ENCODE measurements at places on chromosomes 16 and 17. TPM values are rescaled to one million over a fixed set of nuclear protein-coding genes. Genes with fewer than 3 reads are reported as not detected.

GRCh38 chr17:7220593-7221277 is 997 bp downstream of the ACADVL start:
- DNase-seq: peak; percentile 64
- H3K27me3 ChIP-seq: no peaks in the 10 kb centered on the region
- H3K27ac ChIP-seq: peak overlapping the region; percentile 97

DNA sequence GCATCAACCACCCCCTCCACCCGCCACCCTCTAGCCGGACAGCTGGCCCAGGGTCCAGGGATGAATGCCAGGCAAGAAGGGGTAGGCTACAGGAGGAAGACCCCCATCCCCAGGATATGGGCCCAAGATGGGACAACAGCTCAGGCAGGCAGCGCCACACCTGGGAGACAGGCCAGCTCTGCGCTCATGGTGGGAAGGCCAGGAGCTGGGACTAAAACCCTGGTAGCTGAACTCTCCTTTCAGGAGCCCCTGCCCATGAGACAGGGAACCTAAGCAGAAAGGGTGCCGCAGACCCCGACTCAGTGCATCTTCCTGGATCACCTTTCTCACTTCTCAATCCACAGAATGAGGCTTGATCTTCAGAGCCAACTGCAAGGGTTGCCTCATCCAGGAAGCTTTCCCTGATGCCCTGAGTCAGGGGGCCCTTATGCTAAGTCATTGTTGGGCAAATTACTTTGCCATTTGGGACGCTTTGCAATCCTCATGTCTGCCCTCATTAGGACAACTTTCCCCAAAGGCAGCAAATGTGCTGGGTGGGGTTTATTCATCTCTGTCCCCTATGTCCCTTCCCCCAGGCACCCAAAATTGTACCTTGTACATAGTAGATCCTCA is 9.0 kb downstream of the ZDHHC1 start:
- H3K4me3 ChIP-seq: no peak overlapping the region
- H3K36me3 ChIP-seq: no peaks in the 10 kb centered on the region
- peaks cover 18% of the 10 kb centered on the region for H3K4me1 ChIP-seq
- no peak for DNase-seq

DNA sequence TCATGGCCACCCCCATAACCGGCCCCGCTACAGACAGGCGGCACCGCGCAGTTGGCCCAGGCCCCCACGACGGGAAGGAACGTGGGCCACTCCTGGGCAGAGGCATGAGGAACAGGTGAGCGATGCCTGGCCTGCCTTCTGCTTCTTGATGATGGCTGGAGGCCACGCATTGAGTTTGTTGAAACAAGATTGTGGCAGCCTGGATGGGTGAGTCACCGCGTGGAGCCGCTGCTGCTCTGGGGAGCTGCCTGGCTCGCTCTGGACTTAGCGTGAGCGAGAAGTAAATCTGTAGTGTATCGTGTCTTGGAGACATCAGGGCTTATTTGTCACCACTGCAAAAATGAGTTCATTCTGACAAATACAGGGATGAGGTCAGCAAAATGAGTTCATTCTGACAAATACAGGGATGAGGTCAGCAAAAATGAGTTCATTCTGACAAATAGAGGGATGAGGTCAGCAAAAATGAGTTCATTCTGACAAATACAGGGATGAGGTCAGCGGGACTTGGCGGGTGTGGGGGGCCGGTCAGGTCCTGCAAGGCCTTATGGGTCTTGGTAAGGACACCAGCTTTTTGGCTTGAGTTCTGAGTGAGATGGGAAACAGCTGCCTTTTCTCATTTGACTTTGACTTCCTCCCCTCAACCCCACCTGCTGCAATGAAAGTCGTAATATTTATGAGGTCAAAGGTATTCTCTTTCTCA is 93.0 kb downstream of the SEC14L1 start:
- no peak for DNase-seq
- H3K27me3 ChIP-seq: no peaks in the 10 kb centered on the region
- peaks cover 19% of the 10 kb centered on the region for H3K4me1 ChIP-seq
- H3K4me3 ChIP-seq: no peak overlapping the region

DNA sequence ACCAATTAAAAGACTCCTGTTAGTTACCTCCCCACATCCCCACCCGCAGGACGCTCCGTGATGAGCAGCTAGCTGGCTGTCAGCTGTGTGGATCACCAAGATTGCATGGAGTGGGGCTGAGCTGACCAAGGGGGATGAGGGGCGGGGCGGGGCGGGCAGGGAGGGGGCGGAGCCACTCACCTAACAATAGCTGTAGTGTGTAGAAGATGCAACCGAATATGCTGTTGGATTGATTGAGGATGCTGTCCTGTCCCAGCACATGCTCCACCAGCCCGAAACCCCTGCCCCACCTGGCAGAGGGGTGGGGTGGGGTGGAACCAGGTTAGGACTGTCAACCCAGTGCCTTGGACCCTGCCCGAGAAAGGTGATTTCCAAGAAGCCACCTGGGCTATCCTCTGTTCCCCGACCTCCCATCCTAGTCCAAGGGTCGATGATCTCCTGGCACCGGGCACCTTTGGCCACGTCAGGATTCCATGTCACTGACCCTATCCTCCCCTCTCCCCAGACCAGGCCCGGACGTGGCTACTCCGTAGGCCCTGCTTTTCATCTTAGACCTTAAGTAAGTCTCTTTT is 1.4 kb downstream of the VKORC1 start:
- peak overlapping the region; percentile 73 for H3K4me3 ChIP-seq
- peaks cover 6% of the 10 kb centered on the region for H3K4me1 ChIP-seq
- DNase-seq: no peak
- H3K27ac ChIP-seq: no peak overlapping the region

DNA sequence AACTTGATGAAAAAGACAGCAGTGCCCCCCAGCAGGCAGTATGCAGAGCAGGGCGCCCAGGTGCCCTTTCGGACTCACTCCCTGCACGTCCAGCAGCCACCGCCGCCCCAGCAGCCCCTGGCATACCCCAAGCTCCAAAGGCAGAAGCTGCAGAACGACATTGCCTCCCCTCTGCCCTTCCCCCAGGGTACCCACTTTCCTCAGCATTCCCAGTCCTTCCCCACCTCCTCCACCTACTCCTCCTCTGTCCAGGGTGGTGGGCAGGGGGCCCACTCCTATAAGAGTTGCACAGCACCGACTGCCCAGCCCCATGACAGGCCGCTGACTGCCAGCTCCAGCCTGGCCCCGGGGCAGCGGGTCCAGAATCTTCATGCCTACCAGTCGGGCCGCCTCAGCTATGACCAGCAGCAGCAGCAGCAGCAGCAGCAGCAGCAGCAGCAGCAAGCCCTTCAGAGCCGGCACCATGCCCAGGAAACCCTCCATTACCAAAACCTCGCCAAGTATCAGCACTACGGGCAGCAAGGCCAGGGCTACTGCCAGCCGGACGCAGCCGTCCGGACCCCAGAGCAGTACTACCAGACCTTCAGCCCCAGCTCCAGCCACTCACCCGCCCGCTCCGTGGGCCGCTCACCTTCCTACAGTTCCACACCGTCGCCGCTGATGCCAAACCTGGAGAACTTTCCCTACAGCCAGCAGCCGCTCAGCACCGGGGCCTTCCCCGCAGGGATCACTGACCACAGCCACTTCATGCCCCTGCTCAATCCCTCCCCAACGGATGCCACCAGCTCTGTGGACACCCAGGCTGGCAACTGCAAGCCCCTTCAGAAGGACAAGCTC is 43.2 kb downstream of the SREBF1 start:
- peaks cover 55% of the 10 kb centered on the region for H3K4me1 ChIP-seq
- DNase-seq: peak; percentile 60
- no peaks in the 10 kb centered on the region for H3K27me3 ChIP-seq
- no peaks in the 10 kb centered on the region for H3K36me3 ChIP-seq
- peak overlapping the region; percentile 55 for H3K27ac ChIP-seq
- no peak overlapping the region for H3K4me3 ChIP-seq

GRCh38 chr17:14011740-14012405 is 57.4 kb upstream of the COX10 start:
- peaks cover 17% of the 10 kb centered on the region for H3K27me3 ChIP-seq
- no peak overlapping the region for H3K27ac ChIP-seq
- H3K4me3 ChIP-seq: no peak overlapping the region
- no peaks in the 10 kb centered on the region for H3K36me3 ChIP-seq
- no peaks in the 10 kb centered on the region for H3K4me1 ChIP-seq

- peaks cover 38% of the 10 kb centered on the region for H3K27me3 ChIP-seq
- DNase-seq: no peak
- H3K27ac ChIP-seq: no peak within 1 kb of the TSS
- H3K36me3 ChIP-seq: no peaks in the 10 kb centered on the region
- H3K4me3 ChIP-seq: no peak within 1 kb of the TSS
Measured at GRCh38 chr17:42097691-42098631, at the start of gene ZNF385C. TSS of gene ZNF385C (minus strand) at chr17:42098473. CDS start at chr17:42063056, 35,417 bp downstream.

DNA sequence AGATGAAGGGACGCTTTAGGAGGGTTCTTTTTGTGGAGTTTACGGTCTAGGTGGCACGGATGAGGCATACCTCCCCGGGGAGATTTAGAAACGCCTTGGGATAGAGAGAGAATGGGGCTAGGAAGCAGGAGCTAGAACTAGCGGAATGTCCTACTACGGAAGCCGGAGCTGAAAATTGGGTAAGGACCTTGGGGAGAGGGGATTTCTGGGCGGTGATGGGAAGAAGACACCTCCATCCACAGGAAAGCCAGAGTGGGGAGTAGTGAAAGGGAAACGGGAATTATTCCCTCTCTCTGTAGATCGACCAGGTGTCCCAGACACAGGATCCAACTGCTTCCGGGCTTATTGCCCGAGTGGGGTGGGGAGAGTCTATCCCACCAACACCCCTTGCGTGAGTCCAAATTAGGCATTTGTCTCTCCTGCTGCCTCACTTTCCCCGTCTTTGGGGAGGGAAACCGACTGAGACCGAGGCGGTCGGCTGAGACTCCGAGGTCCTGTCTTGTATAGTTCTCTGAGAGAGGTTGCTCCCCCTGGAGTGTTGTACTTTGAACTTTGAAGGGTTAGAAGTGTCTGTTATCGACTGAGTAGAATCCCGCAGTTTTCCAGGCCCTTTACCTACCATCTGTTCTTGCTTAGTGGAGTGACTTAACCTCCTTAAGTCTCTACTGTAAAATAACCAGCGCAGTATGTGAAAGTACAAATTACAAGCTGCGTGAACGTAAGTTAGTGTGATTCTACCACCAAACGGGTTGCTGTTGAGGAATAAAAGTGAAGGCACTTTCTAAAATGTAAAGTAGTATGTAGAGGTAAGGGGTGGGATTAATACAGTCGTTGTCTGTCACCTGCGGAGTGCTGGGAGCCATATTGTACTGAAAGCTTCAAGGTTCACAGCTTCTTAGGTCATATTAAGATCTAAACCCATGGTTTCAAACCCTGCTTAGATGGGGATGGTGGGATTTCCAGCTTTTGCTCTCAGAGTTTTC is 1.0 kb downstream of the RSPRY1 start:
- H3K27me3 ChIP-seq: no peaks in the 10 kb centered on the region
- H3K4me3 ChIP-seq: peak overlapping the region; percentile 86
- peak overlapping the region; percentile 86 for H3K27ac ChIP-seq

DNA sequence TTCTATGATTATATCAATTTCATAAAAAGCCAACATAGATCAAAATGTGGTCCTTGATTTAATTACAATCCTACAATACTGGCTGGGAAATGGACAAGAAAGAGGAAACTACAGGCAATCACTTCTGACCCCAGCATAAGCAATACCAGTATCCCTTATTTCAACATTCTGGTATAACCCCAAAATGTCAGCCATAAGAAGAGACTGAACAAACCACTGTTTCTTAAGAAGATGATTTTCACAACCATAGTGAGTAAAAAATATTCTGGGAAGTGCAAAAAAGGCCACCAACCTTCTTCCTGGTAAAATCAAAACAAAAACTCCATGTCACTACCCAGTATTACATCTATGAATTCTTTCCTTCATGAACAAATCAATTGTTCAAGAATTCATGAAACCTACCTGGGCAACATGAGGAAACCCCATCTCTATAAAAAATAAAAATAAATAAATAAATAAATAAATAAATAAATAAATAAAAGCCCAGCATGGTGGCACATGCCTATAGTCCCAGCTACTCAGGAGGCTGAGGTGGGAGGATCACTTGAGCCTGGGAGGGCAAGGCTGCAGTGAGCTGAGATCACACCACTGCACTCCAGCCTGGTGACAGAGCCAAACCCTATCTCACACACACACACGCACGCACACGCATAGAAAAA is 7.5 kb downstream of the N4BP1 start:
- H3K4me3 ChIP-seq: no peak overlapping the region
- H3K27ac ChIP-seq: no peak overlapping the region
- no peak for DNase-seq
- H3K4me1 ChIP-seq: peaks cover 70% of the 10 kb centered on the region
- no peaks in the 10 kb centered on the region for H3K36me3 ChIP-seq

DNA sequence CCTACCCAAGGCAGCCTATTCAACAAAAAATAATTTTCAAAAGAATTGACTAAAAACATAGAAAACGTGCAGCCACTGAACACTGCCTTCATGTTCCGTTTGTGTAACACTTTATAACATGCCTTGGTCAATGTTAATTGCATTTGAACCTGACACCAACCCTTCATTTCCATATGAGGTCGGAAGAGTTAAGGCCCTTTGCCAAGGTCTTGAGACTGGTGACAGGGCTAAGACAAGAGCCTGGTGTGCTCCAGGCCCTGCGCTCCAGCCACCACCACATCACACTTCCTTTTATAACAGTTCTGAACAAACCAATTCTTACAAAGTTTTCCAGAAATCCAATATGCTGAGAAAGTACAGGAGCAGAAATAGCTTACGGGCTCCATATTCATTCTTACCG is 4.2 kb downstream of the BBS2 start:
- H3K4me3 ChIP-seq: no peak overlapping the region
- peaks cover 25% of the 10 kb centered on the region for H3K36me3 ChIP-seq
- peaks cover 38% of the 10 kb centered on the region for H3K4me1 ChIP-seq
- no peaks in the 10 kb centered on the region for H3K27me3 ChIP-seq
- DNase-seq: no peak

Gene RASL10B
- 16.9 TPM for total RNA-seq

Gene LLGL1
- total RNA-seq: 11.0 TPM

Gene GAST
- total RNA-seq: not detected

Gene CHST4
- total RNA-seq: not detected

Gene SLC13A2
- total RNA-seq: not detected

Gene MRTFB
- 25.3 TPM for total RNA-seq

Gene MYCBPAP
- 0.98 TPM for total RNA-seq

Gene TBC1D26
- not detected for total RNA-seq

Gene LRRC36
- total RNA-seq: not detected

Measured in heart left ventricle (tissue), 16 donors.